ENCODE measurements at places on chromosomes 11 and 22.

GRCh38 chr11:66986178-66986545 is 11.1 kb downstream of the C11orf86 start:
- no peak for DNase-seq

DNA sequence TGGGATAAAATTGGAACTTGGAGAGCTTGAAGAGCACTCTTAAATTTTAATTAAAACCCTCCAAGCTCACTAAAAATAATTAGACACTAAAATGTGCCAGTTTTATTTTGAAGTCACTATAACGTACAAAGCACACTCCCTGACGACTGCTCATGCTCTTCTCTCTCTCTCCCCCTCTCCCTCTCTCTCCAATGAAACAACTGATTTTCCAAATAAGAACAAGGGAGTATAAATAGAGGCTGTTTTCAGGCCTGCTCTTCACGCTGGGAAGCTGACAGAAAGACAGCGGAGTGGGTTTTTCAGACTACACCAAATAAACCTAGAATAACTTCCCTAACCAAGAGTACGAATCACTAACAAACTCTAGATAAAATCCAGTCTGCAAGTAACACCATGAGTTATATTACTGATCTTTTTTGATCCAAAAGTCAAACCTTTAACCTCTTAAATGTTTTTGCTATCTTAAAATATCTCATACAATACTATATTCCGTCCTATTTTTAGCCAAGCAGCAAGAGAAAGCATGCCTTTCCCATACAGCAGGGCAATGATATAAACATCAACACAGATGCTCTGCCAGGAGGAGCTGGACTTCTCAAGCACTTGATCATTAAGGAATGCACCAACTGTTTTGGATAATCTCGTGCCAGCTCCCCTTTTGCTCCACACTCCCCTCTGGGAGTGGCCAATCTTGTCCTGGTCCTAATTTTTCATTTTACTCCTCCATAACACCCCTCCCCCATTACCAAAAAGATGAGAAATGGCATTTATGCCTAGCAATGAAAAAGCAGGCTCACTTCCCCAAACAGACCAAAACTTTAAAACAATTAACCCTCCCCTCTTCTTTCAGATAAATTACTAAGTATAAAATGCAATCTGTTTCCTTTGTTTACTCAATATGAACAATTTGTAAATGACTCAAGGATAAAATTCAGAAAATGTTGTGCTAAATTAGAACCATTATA is 116.9 kb downstream of the SOX6 start:
- DNase-seq: no peak

DNA sequence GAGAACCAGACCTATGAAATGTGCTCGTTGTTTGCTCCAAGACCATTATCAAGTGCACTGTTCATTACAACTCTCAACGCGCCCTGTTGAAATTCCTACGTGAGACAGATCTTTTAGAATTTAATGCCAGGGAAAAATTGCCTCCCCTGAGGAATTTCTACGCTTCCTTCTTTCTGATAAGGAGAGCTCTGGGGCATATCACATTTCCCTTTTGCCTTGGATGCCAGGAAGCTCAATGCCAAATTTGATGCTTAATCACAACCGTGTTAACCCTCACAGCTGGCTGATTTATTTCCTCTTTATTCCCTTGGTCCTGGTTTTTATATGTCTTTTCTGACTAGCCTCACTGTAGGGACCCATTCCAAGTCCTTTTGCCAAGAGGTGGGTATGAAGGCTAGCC is 109.4 kb downstream of the MICAL2 start:
- DNase-seq: peak; percentile 25

GRCh38 chr22:26464312-26464711 is 19.3 kb downstream of the HPS4 start:
- DNase-seq: peak; percentile 47

DNA sequence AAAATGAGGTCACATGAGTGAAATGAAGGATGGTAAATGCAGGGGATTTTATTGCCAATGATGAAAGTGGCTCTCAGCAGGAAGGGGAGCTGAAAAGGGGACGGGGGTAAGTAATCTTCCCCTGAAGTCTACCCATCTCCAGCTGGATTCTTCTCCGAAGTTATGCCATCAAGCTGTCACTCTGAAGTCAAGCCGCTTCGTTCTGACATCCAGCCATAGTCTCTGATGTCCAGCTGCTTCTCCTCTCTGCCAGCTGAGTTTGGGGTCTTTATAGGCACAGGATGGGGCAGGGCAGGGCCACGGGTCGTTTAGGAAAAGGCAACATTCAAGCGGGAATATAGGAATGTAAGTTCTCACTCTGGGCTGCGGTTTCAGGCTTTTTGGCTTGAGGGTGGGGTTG is 181.9 kb upstream of the ANO3 start:
- DNase-seq: no peak

- DNase-seq: no peak
These were observed 33.5 kb upstream of the RTL6 start for GRCh38 chr22:44531487-44531886.

DNA sequence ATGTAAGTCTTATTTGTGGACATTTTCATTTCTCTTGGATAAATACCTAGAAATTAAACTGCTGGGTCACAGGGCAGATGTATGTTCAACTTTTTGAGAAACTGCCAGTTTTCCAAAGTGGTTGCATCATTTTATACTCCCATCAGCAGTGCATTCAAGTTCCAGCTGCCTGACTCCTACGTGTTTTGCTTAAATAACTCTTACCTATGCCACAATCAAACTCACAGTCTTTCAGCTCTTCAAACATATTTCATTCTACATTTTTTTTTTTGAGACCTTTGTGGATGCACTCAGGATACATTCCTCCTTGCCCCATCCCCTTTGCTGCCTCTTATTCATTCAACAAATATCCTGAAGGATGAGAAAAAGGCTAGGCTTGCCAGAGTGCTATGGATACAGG is 9.2 kb downstream of the TCF20 start:
- no peak for DNase-seq

DNA sequence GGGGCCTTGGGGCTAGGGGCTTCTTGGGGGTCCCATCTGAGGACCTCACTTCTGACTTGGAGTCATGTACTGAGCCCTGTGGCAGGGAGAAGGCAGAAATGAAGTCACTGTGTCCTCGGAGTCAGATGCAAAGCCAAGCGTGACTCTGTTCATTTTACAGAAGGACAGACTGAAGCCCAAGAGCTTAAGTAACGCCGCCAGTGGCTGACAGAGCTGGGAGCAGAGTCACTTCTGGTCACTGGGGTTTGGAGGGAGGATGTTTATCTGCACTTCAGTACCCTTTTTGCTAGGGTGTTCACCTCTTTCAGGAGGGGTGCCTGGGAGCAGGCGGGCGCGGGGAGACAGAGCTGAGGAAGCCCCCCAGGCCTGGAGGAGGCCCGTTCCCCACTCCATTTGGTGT is 10.7 kb downstream of the CD6 start:
- no peak for DNase-seq

DNA sequence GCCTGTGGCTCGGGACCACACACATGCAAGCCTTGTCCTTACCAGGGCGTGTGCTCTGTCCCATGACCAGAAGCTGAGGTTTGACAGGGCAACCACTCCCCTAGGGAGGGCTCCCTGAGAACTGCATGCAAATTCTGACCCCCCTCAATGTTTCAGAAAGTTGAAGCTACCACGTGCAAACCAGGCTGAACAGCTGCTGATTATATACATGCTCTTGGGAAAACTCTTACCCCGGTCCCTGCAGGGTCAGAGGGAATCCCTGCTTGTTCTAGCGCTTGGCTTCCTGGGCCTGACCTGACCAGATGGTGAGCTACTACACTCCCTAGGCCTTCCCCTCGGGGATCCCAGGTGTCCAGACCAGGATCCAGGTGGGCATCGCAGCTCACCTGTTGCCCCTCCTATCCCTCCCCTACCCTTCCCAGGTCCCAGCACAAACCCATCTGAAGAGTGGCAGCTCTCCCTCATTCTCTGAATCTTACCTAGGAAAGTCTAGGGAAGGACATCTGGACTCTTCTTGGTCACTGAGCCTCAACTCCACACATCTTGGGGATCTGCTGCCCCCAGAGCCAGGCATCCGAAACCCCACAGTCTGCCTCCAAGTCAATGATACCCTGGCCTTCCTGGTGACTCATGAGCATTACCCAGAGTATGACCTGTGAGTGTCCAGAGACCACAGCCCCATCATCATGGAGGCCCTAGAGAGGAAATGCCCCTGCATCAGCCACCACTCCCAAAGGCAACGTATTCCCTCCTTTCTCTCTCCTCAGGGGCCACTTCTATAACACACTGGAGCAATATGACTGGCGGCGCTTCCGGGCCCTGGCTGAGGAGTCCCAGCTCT is 61.5 kb downstream of the BTG4 start:
- no peak for DNase-seq

DNA sequence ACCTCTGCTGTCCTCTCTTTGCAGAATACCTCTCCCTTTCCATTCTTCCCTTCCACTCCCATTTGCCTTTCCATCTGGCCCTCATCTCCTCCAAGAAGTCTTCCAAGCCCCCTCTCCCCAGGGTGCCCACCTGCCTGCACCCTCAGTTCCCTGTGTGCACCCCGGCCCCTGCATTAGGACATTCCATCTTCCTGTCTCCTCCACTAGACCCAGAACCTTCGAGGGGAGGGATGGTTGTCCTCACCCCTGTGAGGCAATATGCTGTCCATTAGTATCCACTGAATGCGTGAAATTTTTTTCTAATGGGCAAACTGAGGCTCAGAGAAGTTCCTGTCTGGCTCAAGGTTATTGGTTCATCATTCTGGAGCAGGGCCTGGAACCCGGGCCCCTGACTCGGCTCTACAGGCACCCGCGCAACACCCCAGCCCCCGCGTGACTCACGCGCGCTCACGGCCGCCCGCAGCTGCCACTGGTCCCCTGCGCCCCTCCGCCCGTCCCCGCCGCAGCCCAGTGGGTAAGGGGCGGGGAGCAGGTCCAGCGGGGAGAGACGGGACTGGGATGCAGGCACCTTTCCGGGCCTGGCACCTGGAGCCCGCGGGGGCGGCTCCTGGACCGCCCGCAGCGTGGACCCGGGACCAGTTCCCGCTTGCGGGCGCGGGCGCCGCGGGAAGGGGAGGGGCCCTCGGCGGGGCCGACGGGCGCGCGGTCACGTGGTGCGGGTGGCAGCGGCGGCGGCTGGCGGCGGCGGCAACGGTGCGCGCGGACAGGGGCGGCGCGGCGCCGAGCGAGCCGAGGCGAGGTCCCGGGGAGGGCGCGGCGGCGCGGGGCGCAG is 7.0 kb downstream of the SEPTIN3 start:
- DNase-seq: no peak

GRCh38 chr22:30208631-30209603 is 37.6 kb downstream of the LIF start:
- DNase-seq: peak; percentile 83

- DNase-seq: peak; percentile 53
These were observed 52.0 kb upstream of the PRSS23 start for GRCh38 chr11:86748296-86748695.

GRCh38 chr22:27625769-27626674 is 175.5 kb downstream of the MN1 start:
- DNase-seq: no peak

DNA sequence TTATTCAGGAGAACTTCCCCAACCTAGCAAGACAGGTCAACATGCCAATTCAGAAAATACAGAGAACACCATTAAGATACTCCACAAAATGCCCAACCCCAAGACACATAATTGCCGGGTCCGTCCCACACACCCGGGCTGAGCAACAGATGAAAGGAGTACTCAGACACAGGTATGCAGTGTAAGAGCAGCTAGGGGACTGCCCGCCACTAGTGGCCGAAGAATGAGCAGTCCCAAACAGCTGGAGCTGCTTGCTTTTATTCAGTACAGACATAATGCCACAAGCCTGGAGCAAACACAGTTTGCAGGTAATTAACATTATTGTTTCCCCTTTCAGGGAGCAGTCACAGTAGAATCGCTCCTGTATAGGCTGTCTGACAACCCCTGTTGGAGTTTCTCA is 364.6 kb downstream of the LUZP2 start:
- no peak for DNase-seq
